Transverse colon (tissue), 4 donors: ENCODE measurements at places on chromosomes 6 and 20. TPM values are rescaled to one million over a fixed set of nuclear protein-coding genes. Genes with fewer than 3 reads are reported as not detected.

LY6G6C gene
- total RNA-seq = not detected

FAM83B gene
- total RNA-seq = 35.2 TPM

COL20A1 gene
- 43.8 TPM for total RNA-seq

PPP1R16B gene
- total RNA-seq = 10.1 TPM

DDO gene
- total RNA-seq = 0.95 TPM

EYA2 gene
- 7.6 TPM for total RNA-seq

VSX1 gene
- total RNA-seq = not detected

GJA10 gene
- total RNA-seq = not detected

CCN6 gene
- total RNA-seq = not detected

TPBG gene
- total RNA-seq = 23.6 TPM

KCNQ5 gene
- 1.2 TPM for total RNA-seq

OR2J3 gene
- total RNA-seq = not detected
